Amygdala (tissue), 56 donors: ENCODE measurements at places on chromosomes 5 and 9.

- no peak for DNase-seq
Measured at GRCh38 chr5:77210964-77211690, 647 bp downstream of the PDE8B start.

GRCh38 chr9:36933676-36934215 is 100.3 kb downstream of the PAX5 start:
- no peak for DNase-seq

GRCh38 chr5:102536323-102536928 is 37.6 kb upstream of the SLCO6A1 start:
- no peak for DNase-seq

DNA sequence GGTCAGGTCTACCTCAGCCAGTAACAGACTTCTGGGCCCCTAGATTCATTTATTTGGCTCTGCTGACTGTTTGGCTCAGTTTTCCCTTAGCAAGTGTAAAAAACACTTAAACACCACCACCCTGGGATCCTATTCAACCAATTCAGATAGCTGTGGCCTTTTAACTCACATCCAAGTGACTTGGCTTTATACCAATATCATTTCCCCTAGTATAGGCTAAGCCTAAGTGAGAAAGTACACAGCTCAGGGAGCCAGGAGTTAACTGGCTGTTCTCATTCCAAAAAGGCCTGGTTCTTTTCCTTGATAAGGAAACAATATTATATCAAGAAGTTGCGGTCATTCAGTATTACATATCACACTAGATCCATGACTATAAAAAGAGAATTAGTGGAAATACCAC is 163.5 kb downstream of the ARL15 start:
- DNase-seq: no peak

- no peak for DNase-seq
Measured at GRCh38 chr5:135745897-135746500, 88.5 kb upstream of the SLC25A48 start.

DNA sequence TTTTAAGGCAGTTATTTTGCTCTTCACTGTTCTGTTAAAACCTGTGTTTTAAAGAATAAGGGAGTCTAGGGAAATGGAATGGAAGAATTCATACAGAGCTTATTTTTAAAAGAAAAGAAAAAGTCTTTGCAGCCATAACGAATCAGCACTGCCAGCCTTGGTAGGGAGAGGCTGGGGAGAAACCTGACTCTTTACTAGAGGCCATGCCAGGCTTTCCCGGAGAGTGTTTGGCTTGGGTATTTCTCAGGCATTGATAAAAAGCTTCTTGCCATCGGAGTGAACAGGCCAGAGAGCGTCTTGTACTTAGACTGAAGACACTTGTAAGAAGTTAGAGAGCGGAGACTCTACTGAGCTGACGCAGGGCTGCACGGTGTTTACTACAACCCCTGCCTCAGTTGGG is 72.7 kb upstream of the NFIL3 start:
- DNase-seq: no peak

DNA sequence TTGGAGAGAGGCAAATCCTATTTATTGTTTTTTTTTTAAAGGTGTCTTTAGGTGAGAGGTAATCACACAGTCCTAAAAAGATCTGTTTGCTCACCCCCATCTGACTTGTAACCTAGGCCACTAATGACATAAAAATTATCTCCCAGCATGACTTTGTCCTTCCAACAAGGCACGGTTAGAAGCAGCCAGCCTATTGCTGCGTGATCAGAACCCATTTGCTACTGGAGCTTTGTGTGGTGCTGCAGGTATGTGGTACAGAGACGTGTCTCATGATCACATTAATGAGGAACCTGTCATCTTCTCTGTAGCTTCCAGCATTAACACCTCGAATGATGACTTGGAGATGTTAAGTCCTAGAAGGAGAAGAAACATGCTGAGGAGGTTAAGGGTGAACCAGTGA is 555.8 kb upstream of the TLE4 start:
- no peak for DNase-seq

DNA sequence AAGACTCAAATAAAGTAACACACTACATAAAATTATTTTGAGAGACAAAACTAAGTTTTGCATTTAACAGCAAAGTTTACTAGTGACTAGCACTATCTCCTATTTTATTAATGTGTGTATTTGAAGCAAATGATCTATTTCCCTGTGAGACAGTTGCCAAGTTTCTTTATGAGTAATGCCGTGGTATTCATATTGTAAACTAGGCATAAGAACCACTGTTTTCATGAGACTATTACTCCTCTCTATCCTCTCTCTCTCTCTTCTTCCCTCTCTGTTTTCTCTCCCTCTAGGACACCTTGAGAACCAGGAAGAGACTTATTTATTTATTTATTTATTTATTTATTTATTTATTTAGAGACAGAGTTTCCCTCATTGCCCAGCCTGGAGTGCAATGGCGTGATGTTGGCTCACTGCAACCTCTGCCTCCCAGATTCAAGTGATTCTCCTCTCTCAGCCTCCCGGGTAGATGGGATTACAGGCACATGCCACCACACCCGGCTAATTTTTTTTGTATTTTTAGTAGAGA is 61.1 kb downstream of the MLANA start:
- no peak for DNase-seq

GRCh38 chr9:137156567-137157375 is 13.1 kb downstream of the LRRC26 start:
- DNase-seq: no peak

- DNase-seq: no peak
Measured at GRCh38 chr5:73391441-73391881, 57.1 kb downstream of the FOXD1 start.

DNA sequence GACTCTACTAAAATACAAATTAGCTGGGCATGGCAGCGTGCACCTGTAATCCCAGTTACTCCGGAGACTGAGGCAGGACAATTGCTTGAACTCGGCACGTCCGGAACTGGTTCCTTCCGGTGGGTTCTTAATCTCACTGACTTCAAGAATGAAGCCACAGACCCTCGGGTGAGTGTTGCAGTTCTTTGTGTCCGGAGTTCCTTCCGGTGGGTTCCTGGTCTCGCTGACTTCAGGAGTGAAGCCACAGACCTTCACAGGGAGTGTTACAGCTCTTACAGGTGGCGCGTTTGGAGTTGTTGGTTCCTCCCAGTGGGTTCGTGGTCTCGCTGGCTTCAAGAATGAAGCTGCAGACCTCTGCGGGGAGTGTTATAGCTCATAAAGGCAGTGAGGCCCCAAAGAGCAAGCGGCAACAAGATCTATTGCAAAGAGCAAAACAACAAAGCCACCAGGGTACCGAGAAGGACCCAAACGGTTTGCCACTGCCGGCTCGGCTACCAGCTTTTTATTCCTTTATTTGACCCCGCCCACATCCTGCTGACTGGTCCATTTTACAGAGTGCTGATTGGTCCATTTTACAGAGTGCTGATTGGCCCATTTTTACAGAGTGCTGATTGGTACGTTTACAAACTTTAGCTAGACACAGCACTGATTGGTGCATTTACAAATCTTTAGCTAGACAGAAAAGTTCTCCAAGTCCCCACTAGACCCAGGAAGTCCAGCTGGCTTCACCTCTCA is 28.6 kb upstream of the SLC6A19 start:
- no peak for DNase-seq

DNA sequence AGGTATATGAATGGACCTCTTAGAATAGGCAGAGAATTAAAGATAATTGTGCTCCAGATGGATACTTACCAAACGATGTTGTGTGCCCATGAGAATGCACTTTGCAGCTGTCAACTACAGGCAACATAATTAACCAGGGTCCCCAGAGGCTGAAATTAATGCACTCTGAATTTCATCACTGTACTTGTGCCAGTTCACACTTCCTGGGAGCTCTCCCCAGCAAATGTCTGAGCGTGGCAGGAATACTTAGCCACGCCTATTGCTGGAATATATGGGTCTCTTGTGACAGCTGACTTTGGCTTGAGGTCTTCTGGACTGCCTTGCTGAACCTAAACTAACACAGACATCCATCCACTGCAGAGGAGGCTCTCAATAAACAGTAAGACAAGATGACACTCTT is 11.9 kb upstream of the C1QTNF2 start:
- DNase-seq: no peak

GRCh38 chr5:143413958-143414669 is 10.6 kb upstream of the NR3C1 start:
- DNase-seq: no peak

DNA sequence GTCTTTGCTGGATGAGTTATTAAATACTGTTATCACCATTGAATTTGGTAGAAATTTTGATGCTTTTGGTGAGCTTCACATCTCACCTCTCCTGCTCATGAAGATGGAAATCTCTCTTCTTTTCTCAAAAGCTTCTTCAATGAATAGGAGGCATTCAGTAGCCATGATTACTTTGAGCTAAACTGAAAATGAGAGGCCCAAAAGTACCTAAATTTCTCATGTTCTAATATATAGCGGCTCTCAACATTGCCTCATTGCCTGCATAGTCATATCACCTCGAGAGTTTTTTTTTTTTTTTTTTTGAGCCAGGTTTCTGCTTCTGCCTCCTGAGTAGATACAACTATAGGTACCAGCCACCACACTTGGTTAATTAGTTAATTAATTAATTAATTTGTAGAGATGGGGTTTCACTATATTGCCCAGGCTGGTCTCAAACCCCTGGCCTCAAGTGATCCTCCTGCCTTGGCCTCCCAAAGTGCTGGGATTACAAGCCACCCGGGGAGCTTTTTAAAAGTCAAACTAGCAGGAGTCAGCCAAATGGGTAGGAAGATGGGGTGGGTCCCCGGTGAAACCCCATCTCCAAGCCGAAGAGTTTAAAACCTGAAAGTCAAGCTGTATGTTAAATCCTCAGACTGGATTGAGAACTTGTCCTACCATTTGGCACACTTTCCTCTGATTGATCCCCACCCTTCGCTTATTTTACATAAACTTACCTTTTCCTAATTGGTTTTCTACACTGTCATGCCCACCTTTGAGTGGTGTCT is 169.0 kb downstream of the DOCK2 start:
- no peak for DNase-seq
